Smooth muscle cell of trachea (primary cell): ENCODE measurements at places on chromosomes 1 and 21. TPM values are rescaled to one million over a fixed set of nuclear protein-coding genes. Genes with fewer than 3 reads are reported as not detected.

The PLCH2 gene
- total RNA-seq: under 0.01 and 0.15 TPM in 2 replicates

The S100A3 gene
- 2.8 and 8.6 TPM in 2 replicates for total RNA-seq

The FCRL1 gene
- total RNA-seq: not detected in 2 replicates

The IL10 gene
- total RNA-seq: not detected in 2 replicates

The KMO gene
- total RNA-seq: 0.17 TPM in 1 of 2 replicates, not detected in the other

The PTGFR gene
- 68.3 and 86.8 TPM in 2 replicates for total RNA-seq

The S100A2 gene
- 3.3 and 6.0 TPM in 2 replicates for total RNA-seq
